ENCODE measurements at places on chromosomes 16 and 17.

- no peak for DNase-seq
Measured at GRCh38 chr16:70576431-70577255, 53.0 kb downstream of the SF3B3 start.

- no peak for DNase-seq
Measured at GRCh38 chr17:34858591-34859565, 102.4 kb downstream of the CCT6B start.

- no peak for DNase-seq
Measured at GRCh38 chr16:50651835-50652438, 29.2 kb downstream of the SNX20 start.

DNA sequence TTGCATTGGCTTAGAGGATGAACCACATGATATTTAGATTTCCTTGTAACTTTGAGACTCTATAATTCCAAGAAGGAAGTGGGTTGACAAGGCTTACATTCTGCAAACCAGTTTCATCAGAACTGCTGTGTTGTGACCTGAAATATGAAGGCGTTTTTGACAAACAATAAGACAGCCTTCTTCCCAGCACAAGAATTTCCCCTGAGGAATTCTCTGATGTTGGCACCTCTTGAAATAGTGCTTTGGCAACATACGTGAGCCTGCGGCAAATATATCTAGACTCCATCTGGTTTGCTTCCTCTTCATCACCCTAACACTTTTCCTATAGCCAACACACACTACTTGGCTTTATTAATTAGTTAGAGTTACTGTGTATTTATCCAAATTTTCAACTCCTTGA lies 585.5 kb upstream of the SOX9 start:
- DNase-seq, result no peak

GRCh38 chr16:85403693-85404092 lies 209.4 kb upstream of the GSE1 start:
- no peak for DNase-seq

DNA sequence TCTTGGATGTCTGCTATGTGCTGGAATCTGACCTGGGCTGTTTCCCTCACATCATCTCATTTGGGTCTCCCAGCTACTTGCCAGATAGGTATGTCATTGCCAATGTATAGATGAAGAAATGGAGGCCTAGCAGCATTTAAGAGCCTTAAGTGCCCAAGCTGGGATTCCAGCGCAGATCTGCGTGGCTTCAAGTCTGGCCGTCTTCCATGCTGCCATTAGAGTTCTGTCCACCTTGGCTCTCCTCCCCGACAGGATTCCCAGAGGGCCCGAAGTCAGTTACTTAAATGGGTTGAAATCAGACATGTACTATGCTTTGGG lies 33.0 kb upstream of the CCR7 start:
- DNase-seq, result no peak

DNA sequence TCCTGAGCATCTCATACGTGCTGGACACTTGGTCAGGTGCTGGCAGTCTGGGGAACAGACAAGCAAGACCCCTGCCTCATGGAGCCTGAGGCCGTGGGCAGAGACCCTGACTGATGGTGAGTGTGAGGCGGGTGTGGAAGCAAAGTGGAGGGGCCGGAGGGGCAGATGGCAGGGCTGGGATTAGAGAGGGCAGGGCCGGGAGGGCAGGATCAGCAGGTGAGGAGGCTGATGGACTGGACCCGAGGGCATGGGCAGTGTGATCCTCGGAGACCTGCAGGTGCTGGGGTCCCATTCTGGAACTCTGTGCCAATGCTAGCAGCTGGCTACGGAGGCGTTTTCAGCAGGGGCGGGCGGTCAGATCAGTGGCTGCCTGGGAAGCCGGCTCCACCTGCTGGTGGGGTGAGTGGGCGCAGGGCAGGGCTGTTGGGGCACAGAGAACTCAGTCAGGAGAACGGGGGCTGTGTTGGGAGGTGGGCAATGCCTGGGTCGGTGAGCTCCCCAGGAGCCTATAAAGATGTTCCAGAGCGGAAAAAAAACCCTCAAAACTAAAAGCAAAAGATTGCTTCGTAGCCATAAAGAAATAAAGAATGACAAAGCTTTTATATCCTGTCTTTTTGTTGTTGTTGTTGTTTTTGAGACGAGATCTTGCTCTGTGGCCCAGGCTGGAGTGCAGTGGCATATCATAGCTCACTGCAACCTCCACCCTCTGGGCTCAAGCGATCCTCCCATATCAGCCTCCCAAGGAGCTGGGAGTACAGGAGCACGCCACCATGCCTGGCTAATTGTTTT lies 8.9 kb upstream of the C16orf74 start:
- peak; percentile 8 for DNase-seq

All from CD4-positive, alpha-beta T cell treated with Interleukin-10 for 1 hour (primary cell).